ENCODE measurements at places on chromosomes 16 and 17. TPM values are rescaled to one million over a fixed set of nuclear protein-coding genes. Genes with fewer than 3 reads are reported as not detected.

- H3K27me3 ChIP-seq = no peaks in the 10 kb centered on the region
- H3K4me3 ChIP-seq = no peak overlapping the region
- H3K36me3 ChIP-seq = peaks cover 22% of the 10 kb centered on the region
Observed at GRCh38 chr17:35716897-35717465, 14.5 kb upstream of the RASL10B start.

DNA sequence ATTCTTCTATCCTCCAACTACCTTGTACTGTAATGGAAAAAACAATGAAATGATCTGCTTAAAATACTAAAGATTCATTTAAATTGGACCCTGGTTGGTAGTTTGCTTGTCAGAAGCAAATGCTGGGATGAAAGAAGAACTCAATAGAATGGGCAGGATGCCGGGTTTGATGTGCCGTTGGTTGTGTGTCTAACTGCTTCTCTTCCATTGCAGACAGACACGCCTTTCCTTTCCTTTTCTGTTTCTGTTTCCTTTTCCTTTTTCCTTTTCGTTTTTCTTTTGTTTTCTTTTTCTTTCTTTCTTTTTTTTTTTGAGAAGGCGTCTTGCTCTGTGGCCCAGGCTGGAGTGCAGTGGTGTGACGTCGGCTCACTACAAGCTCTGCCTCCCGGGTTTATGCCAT, 64.6 kb downstream of the PLCG2 start:
- H3K27ac ChIP-seq = no peak overlapping the region
- H3K4me1 ChIP-seq = no peaks in the 10 kb centered on the region
- peaks cover 9% of the 10 kb centered on the region for H3K27me3 ChIP-seq
- H3K4me3 ChIP-seq = no peak overlapping the region

- no peaks in the 10 kb centered on the region for H3K36me3 ChIP-seq
- no peak overlapping the region for H3K27ac ChIP-seq
- H3K4me1 ChIP-seq = no peaks in the 10 kb centered on the region
- H3K27me3 ChIP-seq = peaks cover 2% of the 10 kb centered on the region
Observed at GRCh38 chr16:47965439-47965838, 190.4 kb downstream of the ABCC12 start.

DNA sequence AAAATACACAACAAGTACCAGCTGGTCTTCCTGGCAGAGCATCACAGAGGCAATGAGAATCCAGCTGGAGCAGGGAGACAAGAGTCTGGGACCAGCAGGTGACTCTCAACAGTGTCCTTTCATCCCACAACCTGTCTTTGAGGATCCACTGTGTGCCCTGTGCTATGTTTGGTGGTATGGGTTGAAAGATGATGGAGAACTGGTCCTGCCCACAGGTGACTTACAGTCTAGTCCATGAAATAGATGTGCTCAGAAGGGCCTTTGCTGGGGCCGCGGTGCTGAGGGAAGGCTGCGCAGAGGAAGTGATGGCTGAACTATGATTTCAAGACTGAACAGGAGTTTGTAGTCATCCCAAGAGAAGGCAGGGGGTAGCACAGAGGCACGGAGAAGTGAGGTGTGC, 17.9 kb downstream of the WNT3 start:
- no peak for DNase-seq
- peaks cover 8% of the 10 kb centered on the region for H3K27me3 ChIP-seq
- H3K36me3 ChIP-seq = no peaks in the 10 kb centered on the region
- H3K27ac ChIP-seq = no peak overlapping the region

GRCh38 chr17:75847614-75848522, 3.7 kb upstream of the UNC13D start:
- no peak overlapping the region for H3K4me3 ChIP-seq
- H3K4me1 ChIP-seq = peaks cover 11% of the 10 kb centered on the region
- H3K36me3 ChIP-seq = peaks cover 22% of the 10 kb centered on the region
- H3K27me3 ChIP-seq = no peaks in the 10 kb centered on the region

- H3K27me3 ChIP-seq = no peaks in the 10 kb centered on the region
- DNase-seq = no peak
- H3K4me1 ChIP-seq = no peaks in the 10 kb centered on the region
- no peak overlapping the region for H3K4me3 ChIP-seq
- H3K27ac ChIP-seq = no peak overlapping the region
Observed at GRCh38 chr16:3977376-3977775, 96.9 kb upstream of the CREBBP start.

DNA sequence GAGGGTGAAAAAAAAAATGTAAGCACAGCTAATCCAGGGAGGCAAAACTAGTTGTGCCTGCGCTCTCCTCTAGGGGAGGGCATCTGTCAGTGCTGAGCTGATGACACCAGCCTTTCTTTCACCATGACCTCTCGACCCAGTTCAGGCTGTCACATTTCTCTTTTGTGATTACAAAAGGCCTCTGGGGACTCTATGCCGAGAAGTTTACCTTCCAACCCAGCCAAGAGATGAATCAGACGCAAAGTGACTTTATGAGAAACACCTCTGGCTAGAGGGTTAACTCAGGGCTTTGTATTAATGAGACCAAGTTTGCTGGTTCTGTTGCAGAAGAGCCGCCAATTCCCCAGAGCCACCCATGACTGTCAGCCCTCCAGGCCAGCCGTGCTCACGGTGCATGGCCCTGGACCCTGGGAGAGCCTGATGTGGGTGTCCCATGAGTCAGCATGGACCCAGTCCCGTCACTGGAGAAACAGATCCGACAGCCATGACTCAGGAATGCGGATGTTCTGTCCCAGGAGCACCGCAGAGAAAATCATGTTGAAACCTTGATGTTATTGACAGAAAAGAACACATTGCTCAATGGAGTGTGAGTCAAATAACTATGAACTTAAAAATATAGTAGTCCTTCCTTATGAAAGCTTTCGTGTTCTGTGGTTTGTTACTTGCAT, 437.2 kb downstream of the HS3ST3B1 start:
- no peaks in the 10 kb centered on the region for H3K4me1 ChIP-seq
- no peak for DNase-seq
- no peak overlapping the region for H3K27ac ChIP-seq
- no peak overlapping the region for H3K4me3 ChIP-seq
- no peaks in the 10 kb centered on the region for H3K27me3 ChIP-seq
- no peaks in the 10 kb centered on the region for H3K36me3 ChIP-seq

DNA sequence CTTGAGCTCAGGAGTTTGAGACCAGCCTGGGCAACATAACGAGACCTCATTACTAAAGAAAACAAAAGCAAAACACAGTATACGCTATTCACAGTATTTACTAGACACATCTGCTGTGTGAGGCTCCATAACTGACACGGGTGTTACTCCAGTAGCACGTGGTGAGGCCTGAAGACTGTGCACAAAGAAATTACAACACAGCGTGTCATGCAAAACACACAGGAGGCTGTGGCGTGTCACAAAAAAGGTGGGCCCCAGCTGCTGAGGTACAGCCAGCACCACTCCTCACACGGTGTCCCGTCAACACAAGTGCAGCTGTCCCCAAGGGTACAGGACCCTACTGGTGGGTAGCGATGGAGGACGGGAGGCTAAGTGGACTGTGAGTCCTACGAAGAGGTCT, 2.7 kb downstream of the CYBC1 start:
- peaks cover 43% of the 10 kb centered on the region for H3K4me1 ChIP-seq
- no peak for DNase-seq
- peak overlapping the region; percentile 72 for H3K27ac ChIP-seq
- H3K27me3 ChIP-seq = no peaks in the 10 kb centered on the region
- H3K4me3 ChIP-seq = peak overlapping the region; percentile 49

DNA sequence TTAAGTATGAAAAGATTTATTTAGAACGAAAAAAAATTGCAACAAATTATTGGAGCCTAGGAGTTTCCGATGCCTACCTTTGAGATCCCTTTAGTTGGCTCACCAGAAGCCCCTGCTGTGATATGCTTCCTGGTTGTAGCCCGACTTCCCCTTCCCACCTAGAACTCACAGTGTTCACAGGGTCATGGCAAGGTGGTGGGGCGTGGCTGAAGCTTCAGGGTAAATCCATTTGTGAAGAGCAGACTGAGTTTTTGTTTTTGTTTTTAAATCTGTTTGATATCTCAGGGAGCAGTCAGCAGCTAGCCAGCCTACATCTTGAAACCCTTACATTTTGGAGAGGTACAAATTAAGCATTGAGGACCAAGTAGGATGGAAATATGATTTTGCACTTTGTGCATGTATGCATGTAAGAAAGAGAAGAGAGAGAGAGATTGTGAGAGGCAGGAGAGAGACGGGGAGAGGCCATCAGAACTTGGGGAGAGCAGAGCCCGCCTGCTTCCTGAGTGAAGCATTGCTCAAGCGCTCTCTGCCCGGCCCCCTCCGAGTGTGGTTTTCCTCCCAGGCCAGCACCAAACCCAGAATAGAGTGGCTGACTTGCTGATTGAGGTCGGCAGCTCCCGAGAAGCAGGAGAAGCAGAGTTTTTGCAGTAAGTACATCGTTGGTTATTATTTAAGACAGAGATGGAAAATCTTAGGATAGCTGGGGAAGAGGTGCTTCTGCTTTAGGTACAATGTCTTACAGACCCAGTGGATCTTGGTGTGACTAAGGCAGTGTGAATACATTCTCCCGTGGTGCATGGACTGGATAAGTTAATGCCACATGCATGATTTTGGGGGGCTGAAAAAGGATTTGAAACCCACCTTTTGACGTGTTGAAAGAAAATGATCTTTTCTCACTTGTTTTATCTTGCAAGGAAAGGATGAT, 64.2 kb downstream of the SPECC1 start:
- peak overlapping the region; percentile 52 for H3K27ac ChIP-seq
- peak; percentile 43 for DNase-seq
- H3K4me1 ChIP-seq = peaks cover 25% of the 10 kb centered on the region
- H3K27me3 ChIP-seq = no peaks in the 10 kb centered on the region
- peak overlapping the region; percentile 41 for H3K4me3 ChIP-seq
- no peaks in the 10 kb centered on the region for H3K36me3 ChIP-seq

GRCh38 chr17:9162275-9162985, 141.1 kb downstream of the NTN1 start:
- no peaks in the 10 kb centered on the region for H3K27me3 ChIP-seq
- no peak overlapping the region for H3K27ac ChIP-seq
- peak; percentile 23 for DNase-seq
- H3K36me3 ChIP-seq = no peaks in the 10 kb centered on the region
- no peak overlapping the region for H3K4me3 ChIP-seq
- no peaks in the 10 kb centered on the region for H3K4me1 ChIP-seq

DNA sequence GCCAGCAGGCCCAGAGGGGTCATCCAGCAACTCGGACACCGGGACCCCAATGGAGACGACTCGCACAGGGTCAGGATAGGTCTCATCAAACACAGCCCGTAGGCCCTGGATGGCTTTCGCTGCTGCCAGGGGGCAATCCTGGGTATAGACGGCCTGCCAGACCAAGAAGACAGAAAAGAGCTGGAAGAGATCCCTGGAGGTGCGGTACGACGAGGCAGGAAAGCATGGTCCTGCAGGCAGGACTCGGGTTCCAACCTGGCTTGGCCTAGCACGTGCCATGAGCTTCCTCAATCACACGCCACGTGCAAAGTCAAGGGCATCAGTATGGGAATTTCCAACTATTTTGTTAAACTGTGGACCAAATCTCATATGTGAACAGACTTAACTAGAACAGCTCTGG, 6.3 kb upstream of the EXOSC6 start:
- H3K36me3 ChIP-seq = peaks cover 66% of the 10 kb centered on the region
- H3K4me3 ChIP-seq = no peak overlapping the region
- no peaks in the 10 kb centered on the region for H3K4me1 ChIP-seq
- no peak overlapping the region for H3K27ac ChIP-seq
- DNase-seq = no peak

DNA sequence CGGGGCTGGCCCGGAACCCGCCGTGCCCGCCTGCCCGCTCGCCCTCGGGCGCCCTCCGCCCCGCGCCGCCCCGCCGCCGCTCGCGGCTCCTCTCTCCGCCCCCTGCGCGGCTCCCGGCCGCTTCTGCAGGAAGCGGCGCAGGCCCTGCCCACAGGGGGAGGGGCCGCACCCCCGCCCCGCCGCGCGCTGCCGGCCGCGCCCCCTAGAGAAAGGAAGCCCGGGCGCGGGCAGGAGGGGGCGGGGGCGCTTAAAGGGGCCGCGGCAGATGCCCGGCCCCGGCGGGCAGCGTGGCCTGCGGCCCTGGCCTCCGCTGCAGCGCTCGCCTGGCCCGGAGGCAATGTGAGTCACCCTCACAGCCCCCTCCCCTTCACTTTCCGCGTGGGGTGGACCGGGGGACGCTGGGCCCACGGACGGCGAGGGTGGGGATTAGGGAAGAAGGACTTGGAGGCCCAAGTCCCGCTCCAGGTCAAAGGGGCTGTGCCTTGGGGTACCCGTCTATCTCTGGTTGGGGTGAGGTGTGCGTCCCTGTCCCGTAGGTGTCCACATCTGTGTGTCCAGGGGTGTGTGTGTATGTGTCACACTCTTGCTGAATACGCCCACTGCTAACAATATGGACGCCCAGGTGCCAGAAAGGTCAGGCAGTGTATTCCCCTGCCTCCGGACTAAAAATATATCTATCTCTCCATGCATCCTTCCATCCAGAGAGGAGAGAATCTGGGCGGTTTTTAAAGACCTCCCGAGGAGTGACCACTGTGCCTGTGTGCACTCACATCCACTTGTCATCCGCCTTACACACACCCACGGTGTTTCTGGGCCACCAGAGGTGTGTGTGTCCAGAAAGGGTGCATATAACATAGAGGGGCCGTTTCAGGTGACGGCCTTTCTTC, at the start of gene GIT1:
Gene GIT1 (minus strand): TSS at position 125 of the 887 bp plus-strand sequence. CDS start 270 bp downstream, outside the sequence.
- H3K27ac ChIP-seq = peak within 1 kb of the TSS; percentile 92
- peak within 1 kb of the TSS; percentile 94 for H3K4me3 ChIP-seq
- H3K4me1 ChIP-seq = peaks cover 64% of the 10 kb centered on the region

GRCh38 chr17:30292286-30292858, 628 bp upstream of the BLMH start:
- H3K4me3 ChIP-seq = peak overlapping the region; percentile 37
- DNase-seq = no peak
- H3K4me1 ChIP-seq = peaks cover 13% of the 10 kb centered on the region

DNA sequence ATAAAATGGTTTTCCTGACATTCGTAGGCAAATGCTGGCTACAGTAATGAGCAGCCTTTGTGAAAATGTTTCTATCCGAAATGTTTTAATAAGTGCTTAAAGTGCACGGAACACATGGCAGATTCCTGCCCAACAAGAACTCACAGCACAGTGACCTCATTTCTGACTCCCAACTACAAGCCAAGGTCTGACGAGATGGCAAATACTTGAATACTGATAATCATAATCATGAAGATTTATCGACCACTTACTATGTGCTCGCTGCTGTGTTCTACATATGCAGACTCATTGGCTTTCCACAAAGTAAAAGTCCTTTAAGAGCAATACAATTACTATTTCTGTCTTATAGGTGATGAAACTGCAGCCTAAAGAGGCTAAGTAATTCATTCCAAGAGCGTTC, 238.1 kb upstream of the CDH5 start:
- H3K4me3 ChIP-seq = no peak overlapping the region
- H3K27ac ChIP-seq = no peak overlapping the region
- no peak for DNase-seq
- no peaks in the 10 kb centered on the region for H3K4me1 ChIP-seq
- no peaks in the 10 kb centered on the region for H3K36me3 ChIP-seq

Gene ST6GALNAC2
- 0.32 TPM for total RNA-seq

Gene SCARF1
- 1.2 TPM for total RNA-seq

Gene SLX4
- total RNA-seq = 10.7 TPM

Gene TBC1D3L
- 0.39 TPM for total RNA-seq

Gene TSPOAP1
- total RNA-seq = 11.8 TPM

Gene ARL5C
- total RNA-seq = not detected

Gene BCO1
- total RNA-seq = not detected

Data from activated CD4-positive, alpha-beta T cell treated with anti-CD3 and anti-CD28 coated beads for 36 hours (primary cell).